Aorta (tissue), 5 donors: ENCODE measurements at places on chromosomes 11 and 22. TPM values are rescaled to one million over a fixed set of nuclear protein-coding genes. Genes with fewer than 3 reads are reported as not detected.

GRCh38 chr22:49015993-49016908 is 811.4 kb downstream of the BRD1 start:
- DNase-seq, result peak; percentile 70

DNA sequence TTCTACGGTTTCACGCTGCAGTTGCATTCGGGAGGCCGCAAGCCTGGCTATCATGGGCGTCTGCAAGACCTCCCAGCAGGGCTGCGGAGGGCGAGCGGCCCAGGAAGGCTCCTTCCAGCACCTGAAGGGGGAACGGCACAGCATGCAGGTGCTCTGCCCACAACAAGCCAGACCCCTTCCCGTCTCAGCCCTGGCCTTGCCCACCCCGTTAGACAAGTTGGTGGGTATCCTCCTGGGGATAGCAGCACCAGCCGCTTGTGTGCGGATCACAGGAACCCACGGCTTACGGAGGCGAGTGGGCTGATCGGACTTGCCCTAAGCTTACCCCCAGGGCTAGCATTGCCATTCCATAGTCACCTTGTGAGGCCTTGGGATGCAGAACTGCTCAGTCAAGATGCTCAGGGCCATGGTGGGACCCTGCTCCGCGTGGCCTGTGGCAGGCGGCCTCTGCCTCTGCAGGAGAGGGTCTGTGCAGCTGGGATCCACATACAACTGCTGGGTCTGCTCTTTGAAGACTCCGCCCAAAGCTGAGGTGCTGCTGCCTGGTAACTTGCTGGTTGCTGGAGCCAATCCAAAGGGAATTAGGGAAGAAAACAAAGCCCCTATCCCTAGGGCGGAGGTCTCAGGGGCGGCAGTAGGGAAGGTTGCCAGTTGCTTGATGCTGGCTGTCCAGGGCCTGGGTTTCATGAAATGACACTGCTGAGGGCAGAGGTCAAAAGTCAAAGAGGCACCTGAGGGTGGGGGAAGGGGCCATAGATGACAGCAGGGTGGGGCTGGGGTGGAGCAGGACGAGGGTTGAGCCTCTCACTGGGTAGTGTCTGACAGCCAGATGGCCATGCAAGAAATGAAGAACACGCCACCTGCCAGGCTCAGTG is 1.4 kb upstream of the OSBPL5 start:
- peak; percentile 44 for DNase-seq

The FBLN1 gene
- 500 TPM for total RNA-seq

The MS4A15 gene
- not detected for total RNA-seq

- no peak for DNase-seq
Observed at GRCh38 chr11:45659031-45659817, 6.2 kb downstream of the CHST1 start.

GRCh38 chr11:114566276-114566675 is 6.6 kb upstream of the NXPE1 start:
- DNase-seq, result no peak

DNA sequence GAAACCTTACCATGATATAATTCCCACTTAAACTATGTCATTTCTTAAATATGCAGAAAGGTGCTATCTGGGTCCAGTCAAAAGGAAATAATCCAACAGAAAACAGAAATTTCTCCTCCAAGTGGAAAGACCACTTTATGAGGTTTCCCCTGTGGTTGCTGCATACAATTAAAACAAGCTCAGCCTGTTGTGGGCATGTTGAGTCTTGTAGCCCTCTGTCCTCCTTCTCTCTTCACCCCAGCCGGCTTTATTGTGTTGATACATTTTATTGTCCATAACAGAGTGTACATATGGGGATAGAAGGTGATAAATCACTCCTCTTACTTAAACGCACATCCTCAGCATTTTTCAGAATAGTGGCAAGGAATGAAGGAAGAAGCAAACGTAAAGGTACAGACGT is 126.0 kb upstream of the MTNR1B start:
- no peak for DNase-seq

DNA sequence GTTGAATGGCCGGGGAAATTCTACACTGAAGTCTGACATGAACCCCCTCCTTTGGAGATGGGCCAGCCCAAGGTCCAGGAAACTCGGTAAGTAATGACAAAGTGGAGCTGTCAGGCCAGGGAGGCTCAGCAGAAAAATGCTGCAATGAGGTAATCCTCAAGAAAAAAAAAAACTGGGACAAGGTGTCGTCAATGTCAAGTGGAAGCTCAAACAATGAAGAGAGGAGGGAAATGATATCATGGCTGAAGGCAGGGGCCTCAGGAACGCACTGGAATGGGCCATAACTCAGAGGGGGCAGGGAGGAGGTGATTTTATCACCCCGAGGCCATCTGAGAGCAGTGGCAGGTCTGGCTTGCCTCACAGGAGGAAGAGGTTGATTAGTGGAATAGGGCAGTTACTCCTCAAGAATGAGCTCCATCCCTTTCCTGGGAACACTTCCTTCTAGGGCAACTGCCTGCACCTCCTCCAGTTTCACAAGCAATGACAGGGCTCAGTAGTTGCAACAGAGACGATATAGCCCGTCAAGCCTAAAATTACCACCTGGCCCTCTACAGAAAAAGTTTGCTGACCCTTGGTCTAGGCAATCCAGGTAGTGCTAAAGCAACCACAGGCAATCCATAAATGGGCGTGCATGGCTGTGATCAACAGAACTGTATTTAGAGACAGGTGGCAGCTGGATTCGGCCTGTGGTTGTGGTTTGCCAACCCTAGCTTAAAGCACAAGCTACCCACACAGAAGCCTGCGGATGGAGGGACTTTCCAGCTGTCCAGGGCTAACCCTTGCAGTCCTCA is 65.2 kb downstream of the FBXO7 start:
- DNase-seq, result peak; percentile 51

DNA sequence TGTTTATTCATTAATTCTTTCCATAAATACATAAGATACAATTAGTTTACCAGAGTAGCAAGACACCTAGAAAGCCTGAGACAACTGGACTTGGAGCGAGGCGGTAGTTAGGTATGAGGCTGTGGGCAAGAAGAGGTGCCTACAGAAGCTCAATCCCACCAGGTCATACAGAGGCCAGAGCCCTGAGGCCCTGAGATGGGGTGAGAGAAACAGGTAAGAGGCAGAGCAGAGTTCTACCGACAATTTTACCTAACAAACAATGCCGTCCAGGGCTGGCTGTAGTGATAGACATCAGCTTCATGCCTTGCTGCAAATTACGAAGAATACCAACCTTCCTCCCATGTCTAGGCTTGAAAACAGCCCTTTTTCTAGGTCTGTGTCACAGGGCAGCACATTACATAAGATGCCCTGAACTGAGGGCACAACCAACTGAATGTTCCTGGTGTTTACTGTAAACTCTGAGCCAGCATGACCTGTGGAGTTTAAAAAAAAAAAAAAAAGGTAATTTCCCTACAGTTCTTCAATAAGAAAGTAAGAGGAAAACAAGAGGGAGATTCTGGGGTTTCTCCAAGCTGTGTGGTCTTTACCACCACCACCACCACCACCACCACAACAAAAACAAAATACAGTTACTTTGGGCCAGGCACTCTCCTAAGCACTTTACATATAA is 105.8 kb downstream of the GAB2 start:
- DNase-seq, result no peak

The APOL4 gene
- 7.0 TPM for total RNA-seq

The HTR3B gene
- total RNA-seq, result not detected

DNA sequence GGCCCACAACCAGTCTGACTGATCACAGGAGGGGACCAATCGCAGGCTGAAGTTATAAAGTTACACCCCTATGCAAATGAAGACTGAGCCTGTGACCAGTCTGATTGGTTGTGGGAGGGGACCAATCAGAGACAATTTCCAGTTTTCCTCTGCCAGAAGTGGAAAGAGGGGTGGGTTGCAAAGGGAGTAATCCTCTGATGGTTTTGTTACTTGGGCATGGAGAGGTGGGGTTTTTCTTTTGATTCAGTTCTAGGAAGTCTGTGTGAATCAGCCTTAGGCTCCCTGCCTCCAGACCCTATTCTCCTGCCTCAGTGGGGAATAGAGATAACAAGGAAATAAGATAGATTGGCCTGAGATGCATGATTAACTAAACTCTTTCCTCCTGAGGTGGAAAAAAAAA is 9.9 kb downstream of the OR6M1 start:
- DNase-seq, result no peak

- no peak for DNase-seq
Observed at GRCh38 chr11:45428541-45429230, 142.5 kb upstream of the SYT13 start.

DNA sequence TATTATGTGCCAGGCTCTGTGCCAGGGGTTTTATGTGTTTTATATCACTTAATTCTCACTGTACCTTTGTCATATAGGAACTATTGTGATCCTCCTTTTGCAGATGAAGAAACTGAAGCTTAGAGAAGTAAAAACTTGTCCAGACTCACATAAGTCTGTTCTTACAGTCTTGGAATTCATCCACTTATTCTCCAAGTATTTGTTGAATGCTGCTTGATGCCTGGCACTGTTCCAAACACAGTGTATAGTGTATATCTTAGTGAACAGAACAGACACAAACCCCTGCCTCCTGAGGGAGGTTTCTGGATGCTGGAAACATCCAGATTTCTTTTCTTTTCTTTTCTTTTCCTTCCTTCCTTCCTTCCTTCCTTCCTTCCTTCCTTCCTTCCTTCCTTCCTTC is 29.0 kb upstream of the FGF3 start:
- DNase-seq, result no peak

- DNase-seq, result no peak
Observed at GRCh38 chr11:14924318-14924717, 32.3 kb upstream of the CYP2R1 start.

The DEFB131B gene
- not detected for total RNA-seq

GRCh38 chr22:35191412-35191811 is 65.9 kb upstream of the HMGXB4 start:
- no peak for DNase-seq

GRCh38 chr11:103633068-103633788 is 403.2 kb upstream of the DDI1 start:
- DNase-seq, result no peak

- DNase-seq, result peak; percentile 33
Observed at GRCh38 chr11:70608568-70609470, 210.5 kb downstream of the CTTN start.

DNA sequence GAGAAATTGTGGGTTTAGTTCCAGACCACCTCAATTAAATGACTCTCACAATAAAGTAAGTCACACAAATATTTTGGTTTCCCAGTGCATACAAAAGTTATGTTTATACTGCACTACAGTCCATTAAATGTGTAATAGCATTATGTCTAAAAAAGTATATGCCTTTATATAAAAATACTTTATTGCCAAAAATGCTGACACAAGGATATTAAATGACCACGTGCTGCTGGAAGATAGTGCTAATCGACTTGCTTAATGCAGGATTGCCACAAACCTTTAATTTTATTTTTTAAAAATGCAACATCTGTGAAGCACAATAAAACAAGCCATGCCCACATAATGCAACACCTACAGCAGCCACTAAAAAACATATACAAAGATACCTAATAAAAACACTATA is 27.0 kb downstream of the OR5AK2 start:
- DNase-seq, result no peak

DNA sequence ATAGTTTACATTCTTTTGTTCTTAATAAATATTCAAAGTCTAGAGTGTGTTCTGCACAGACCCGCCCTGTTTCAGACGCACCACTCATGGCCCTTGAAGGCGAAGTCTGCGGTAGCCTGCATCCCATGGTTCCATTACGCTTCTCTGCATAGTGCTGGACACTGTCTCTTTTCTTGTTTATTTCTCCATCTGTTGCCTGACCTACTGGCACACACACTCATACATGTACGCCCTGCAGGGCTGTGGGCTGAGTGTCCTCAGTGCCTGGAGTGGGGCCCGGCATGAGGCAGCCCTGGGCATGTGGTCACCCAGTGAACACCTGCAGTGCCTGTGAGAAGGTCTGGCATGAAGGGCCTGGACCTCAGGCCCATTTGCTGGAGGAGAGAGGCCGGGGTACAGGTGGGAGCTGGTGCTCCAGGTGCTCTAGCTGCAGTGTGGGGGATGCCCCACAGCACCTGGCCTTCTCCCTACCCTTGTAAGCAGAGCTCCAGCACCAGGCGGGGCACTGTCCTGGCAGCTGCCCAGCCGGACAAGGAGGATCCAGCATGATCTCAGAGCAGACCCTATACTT is 404.1 kb downstream of the TBC1D22A start:
- peak; percentile 32 for DNase-seq

The CLP1 gene
- total RNA-seq, result 10.0 TPM

The BTG4 gene
- total RNA-seq, result not detected

- DNase-seq, result no peak
Observed at GRCh38 chr11:24872651-24873311, 375.9 kb downstream of the LUZP2 start.

The ESAM gene
- total RNA-seq, result 182 TPM

GRCh38 chr11:17878743-17879142 is 134.1 kb downstream of the SERGEF start:
- DNase-seq, result no peak

The RRAS2 gene
- total RNA-seq, result 24.5 TPM
